ENCODE measurements at places on chromosomes 4 and X.

GRCh38 chrX:38233891-38234667, 13.4 kb upstream of the SRPX start:
- DNase-seq: no peak

GRCh38 chrX:153935326-153935851, 552 bp upstream of the NAA10 start:
- DNase-seq: no peak

DNA sequence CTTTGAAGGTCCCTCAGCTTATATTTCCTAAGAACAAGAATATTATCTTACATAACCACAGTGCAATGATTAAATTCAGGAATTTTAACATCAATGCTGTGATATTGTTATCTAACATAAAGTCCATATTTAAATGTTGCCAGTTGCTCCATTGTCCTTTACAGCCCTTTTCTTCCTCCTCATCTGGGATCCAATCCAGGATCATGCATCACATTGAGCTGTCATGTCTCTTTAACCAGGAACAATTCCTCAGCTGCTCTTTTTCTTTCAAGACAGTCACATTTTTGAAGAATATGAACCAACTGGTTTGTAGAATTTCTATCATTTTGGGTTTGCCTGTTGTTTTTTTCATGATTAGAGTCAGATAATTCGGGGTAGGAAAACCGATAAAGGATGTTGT, 12.0 kb downstream of the TMSB4X start:
- DNase-seq: no peak

- no peak for DNase-seq
Measured at GRCh38 chrX:13759152-13759718, 24.7 kb downstream of the OFD1 start.

DNA sequence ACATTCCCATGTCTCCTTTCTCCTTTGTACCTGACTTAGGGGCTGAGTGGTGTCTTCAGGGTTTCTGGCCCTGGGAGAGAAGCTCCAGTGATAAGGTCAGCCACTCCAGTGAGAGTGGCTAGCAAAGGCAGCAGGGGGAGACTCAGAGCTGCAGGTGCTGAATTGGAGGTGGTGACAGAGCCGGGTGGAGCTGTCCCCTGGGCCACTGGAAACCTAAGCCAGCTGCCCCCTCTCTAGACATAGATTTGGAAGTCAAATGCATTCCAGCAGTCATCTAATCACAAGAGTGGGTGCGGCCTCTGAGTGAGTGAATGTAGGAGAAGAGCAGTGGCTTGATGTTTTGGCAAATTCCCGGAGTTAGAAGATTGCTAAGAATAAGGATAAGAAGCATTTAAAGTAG, 28.5 kb downstream of the TRIM2 start:
- DNase-seq: no peak

GRCh38 chr4:146334862-146335449, 120.6 kb downstream of the REELD1 start:
- DNase-seq: no peak

- DNase-seq: no peak
Measured at GRCh38 chr4:3563403-3563802, 31.2 kb upstream of the LRPAP1 start.

- DNase-seq: no peak
Measured at GRCh38 chrX:96861661-96862060, 22.0 kb upstream of the RPA4 start.

GRCh38 chrX:136147315-136147901, at the start of gene FHL1:
FHL1 (plus strand) TSS chrX:136147533.
- DNase-seq: peak; percentile 69

DNA sequence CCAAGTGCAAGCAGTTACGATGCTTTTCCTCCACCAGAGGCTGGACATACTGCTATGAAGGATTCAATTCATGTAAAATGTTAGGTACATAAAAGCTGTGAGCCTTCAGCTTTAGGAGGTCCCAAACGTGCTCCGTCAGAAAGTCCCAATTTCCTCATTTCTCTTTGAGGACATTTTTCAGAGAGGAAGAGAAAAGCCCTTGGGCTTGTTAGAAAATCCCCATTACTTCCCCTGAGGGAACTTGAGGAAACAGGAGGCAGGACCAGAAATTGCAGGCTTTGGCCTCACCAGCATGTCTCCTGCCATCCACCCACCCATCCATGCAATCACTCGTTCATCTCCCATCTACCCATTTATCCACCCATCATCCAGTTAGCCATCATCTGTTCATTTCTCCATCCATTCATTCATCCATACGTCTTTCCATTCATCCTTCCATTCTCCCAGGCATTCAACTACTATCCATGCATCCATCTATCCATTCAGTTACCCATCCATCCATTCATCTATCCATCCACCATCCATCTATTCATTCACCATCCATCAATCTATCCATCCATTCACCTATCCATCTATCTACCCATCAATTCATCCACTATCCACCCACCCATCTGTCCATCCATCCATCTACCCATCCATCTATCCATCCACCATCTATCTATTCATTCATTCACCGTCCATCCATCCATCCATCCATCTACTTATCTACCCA, 223.5 kb downstream of the AFAP1 start:
- DNase-seq: no peak

DNA sequence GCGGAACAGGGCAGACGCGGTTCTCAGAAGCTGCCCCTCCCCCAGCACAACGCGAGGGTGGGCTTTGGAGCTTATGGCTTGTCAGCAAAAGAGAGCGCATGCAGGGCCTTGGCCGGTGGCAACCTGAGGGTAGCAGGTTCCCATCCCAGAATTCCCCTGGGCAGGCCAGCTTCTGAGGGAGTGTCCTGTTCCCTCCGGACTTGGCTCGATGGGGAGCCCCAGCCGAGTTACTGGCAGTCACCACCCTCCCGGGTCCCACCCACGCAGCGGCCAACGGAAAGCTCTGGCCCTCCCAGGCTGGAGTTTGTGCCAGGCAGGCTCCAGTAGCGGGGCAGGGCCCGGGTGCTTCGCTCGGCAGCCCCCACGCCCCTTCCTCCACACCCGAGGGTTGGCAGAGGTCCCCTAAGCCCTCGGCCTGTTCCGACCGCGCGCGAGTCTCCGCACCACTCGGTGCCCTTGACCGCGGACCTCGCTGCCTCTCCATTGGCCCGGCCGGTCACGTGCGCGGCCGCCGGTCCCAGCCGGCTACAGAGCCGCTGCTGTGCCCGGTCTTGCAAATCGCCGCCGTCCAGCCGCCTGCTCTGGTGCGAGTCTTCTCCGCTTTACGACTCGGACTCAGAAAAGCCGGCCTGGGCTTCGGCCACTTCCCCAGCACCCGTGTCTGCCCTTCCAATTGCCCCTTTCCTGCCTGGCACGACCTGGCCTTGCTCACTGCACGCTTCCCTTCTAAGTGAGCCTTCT, 20.9 kb upstream of the MTM1 start:
- peak; percentile 77 for DNase-seq

DNA sequence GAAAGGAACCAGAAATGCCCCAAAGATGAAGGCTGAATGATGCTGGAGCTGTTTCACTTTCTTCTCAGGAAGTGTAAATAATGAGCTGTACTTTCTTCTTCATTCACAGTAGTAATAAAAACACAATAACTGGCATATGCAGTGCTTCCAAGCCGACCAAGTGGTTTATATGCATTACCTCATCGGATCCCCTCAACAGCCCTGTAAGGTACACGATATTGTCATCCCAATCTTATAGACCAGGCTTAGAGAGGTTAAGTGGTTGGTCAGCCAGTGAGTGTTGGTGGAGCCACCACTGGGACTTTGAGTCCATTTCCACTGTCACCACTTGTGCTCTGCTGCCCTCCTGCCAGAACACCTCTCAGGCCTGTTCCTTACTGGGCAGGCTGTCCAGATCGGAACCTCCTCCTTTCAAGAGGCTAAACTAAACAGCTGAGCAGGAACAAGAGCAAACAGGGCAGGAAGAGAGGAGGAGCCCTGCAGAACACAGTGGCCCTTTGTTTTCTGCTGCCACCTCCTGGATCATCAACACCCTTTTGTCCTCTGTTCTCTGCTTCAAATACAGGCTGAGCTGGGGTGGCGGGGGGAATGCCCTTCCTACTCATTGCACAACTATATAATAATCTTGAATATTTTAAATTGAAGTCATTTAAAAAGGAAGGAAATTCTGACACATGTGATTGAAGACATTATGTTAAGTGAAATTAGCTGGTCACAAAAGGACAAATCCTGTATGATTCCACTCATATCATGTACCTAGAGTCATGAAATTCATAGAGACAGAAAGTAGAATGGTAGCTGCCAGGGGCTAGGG, 112.5 kb upstream of the ATP6AP2 start:
- peak; percentile 31 for DNase-seq

DNA sequence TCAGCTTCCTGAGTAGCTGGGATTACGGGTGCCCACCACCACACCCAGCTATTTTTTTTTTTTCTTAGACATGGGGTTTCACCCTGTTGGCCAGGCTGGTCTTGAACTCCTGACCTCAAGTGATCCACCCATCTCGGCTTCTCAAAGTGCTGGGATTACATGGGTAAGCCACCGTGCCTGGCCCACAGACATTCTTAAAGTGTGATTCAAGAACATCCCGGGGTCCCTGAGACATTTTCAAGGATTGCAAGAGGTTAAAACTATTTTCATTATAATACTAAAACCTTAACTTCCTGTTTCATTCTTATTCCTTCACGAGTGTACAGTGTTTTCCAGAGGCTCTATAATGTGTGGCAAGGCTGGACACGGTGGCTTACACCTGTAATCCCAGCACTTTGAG, 318.7 kb downstream of the CAMK2D start:
- DNase-seq: no peak

- no peak for DNase-seq
Measured at GRCh38 chr4:80259817-80260216, 6.6 kb upstream of the FGF5 start.

GRCh38 chrX:45751156-45751555, 550.5 kb upstream of the DIPK2B start:
- DNase-seq: no peak

- DNase-seq: no peak
Measured at GRCh38 chrX:5145957-5146356, 1082.7 kb downstream of the NLGN4X start.

GRCh38 chr4:125013891-125014290, 300.9 kb upstream of the FAT4 start:
- no peak for DNase-seq

- no peak for DNase-seq
Measured at GRCh38 chrX:130300010-130300282, 31.2 kb upstream of the ZNF280C start.

DNA sequence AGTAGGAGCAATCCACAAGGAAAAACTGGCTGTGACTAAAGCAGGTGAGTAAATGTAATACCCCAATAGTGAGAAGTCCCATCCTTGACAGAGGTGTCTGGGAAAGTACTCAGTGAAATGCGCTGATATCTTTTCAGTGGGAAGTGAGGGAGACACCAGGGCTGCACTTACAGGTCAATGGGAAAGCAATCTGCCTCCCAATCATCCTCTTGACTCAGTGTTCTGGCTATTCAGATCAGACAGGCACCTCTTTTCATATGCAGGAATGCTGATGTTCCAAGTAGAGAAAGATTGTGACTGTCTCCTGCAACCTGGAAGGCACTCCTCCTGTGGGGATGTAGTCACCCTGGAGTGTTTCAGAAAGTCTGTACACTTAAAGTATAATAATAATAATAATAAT, 39.9 kb upstream of the SPIN2A start:
- no peak for DNase-seq

DNA sequence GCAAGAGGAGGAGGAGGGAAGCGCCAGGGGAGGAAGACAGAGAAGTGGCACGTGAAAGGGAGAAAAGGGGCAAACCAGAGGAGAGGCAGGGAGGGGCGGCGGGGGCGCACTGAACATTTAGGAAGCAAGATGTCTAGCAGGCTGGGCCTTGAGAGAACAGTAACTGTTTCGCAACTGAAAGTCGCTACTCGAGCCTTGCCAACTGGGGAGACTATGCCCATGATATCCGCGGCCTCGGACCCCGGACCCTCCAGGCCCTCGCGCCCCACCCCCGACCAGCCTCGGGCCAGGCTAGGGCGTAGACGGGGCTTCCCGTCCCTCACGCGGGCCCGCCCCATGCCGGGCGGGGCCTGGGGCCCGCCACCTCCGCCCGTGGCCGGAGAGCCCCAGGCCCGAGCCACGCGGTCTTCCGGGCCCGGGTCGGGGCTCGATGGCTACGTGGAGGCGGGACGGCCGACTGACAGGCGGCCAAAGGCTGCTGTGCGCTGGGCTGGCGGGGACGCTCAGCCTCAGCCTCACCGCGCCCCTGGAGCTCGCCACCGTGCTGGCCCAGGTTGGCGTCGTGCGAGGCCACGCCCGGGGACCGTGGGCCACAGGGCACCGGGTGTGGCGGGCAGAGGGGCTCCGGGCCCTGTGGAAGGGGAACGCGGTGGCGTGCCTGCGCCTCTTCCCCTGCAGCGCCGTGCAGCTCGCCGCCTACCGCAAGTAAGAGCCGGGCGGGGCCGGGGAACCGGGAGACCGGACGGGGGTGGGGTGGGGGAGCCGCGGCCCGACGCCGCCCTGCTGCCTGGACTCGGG, at the start of gene SLC25A43:
TSS of gene SLC25A43 (plus strand) at position 363 of the 798 bp plus-strand sequence. CDS start at position 431, 68 bp downstream.
- DNase-seq: peak; percentile 62

DNA sequence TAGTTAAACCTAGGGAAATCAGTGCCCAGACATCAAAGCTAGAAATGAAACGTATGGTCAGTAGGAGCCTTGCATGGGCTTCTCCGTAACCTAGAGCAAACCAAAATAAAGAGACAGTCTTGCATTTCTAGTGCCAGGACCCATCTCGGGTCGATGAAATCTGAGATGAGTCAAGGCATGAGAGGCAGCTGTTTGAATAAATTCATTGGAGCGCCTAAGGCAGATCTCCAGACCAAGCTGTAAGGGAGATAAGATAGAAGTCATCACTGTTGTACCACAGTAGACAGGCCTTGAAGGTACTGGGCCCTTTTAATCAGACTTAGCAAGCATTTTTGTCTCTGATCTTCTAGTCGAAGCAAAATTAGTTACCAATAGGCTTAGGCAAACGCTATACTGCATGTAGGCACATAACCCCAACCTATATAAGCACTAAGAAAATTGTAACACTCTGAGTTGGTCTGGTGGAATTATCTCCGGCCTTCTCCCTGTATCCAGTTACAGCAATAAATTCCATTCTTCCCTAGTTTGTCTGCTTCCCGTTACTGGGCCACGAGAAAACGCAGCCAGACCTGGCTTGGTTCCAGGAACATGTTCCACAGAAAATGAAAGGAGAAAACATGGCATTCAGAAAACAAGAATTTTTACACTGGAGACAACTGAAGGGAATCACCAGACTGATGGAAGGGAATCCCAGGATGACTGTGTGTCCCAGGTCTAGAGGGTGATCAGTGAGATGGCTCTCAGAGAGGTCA, 21.1 kb upstream of the PAPSS1 start:
- no peak for DNase-seq

DNA sequence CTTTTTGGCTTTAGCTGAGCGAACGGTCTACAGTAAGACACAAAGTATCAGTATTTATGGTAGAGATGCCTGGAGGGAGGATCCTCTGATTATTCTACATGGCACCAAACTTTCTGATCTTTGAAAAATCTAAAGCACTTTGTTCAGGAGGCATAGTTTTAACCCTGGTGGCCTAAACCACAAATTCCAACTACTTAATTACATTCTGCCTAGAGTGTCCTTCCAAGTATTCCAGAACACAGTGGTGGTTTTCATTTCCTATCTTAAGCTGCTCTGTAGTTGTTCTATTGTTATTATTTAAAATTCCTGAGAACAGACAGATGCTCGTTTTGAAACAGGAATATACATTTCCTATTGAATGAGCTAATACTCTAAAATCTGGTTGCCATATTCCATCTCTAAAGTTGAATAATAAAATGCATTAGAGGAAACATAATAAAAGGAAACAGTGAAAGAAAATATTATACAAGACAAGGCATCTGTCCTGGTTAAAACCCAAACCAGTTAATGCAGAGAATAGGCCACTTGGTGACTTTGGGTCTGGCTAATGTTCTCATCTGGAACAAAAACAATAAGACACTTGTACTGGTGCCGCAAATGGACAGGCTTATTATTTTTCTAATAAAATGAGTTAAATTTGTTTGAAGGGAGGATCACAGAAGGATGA, 657.4 kb downstream of the SPRY1 start:
- DNase-seq: no peak
